CD4-positive, alpha-beta T cell treated with Interleukin-6 at 100 ng/mL for 8 hours (primary cell): ENCODE measurements at places on chromosomes 4 and X.

- no peak for DNase-seq
Observed at GRCh38 chr4:139950568-139950967, 203.4 kb downstream of the MAML3 start.

GRCh38 chr4:13347517-13348125, 136.5 kb downstream of the RAB28 start:
- no peak for DNase-seq

DNA sequence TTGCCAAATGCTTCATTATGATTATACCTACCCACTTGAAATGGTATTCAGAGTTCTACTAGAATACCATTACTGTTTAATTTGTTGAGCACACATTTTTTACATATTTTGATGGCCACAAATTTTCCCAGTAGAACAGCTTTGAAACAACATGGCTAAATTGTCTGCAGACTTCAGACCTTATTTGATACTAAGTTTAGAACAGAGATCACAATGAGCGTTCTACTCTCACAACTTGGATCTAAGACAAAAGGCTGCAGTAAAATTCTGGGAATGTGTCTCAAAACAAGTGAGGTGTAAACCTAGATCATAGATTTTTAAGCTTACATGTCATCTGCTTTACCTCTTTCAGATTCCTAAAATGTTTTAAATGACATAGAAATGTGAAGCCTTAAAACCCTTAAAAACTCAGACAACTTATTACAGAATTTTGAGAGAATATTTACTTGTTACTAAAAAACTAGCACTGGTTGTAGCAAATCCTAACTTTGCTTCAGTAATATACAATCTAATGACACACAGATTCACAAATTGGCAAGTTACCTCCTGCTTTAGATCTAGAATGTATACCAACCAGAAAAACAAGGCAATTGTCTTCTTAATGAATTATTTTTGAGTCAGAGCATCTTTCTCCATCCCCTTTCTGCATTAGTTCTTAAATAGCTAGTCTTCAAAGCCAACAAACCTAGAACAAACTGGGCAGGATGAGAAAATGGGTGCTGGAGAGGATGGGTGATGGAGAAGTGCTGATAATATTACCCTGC, 243.3 kb downstream of the SLC7A11 start:
- DNase-seq: no peak

DNA sequence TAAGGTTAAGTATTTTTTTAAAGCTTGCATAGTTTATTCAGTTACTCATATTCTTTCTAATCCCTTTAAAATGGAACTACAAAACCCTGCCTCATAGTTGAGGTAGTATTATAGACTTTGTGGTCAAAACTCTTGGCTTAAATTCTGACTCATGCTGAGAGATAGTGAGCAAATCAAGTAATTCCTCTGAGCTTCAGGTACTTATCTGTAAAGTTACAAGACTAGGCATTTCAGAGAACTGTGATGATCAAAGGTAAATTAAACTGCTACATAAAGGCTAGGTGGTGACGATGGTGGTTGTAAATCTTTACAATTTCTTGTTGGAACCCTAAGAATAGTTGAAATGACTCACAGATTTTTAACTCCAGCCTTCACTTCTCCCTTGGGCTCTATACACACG, 3.2 kb upstream of the CLOCK start:
- no peak for DNase-seq

- DNase-seq: no peak
Observed at GRCh38 chrX:152907084-152907651, 9.3 kb downstream of the ZNF185 start.

- DNase-seq: no peak
Observed at GRCh38 chr4:140466146-140466545, 31.9 kb downstream of the MGAT4D start.

DNA sequence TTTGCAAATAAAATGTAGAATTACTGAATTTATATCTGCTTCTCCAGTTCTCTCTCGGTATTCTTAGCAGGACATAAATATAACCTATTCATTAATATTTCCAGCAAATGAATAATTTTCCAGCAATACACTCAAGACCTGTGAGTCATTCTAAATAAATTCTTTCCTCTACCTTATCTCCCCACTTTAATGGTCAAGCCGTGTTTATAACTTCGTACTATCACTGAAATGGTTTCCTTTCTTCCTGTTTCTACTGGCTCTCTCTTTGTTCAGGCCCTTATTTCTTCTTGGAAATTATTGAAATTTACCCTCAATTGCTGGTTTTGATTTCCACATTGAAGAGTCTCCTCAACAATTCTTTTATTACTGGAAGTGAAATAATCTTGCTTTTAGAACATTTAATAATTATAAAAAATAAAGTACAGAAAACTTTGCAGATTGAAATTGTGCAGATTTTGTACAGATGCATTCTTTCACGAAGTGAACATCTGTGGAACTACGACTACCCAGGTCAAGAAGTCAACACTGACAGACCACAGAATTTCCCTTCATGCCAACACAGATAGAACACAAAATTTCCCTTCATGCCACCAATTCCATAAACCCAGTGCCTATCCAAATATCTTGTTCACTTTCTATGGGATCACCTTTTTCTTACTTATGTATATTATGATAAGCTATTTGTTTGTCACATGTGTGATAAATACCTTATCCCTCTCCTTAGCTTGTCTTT, 205.7 kb downstream of the FAT4 start:
- DNase-seq: no peak

GRCh38 chrX:45823536-45823935, 622.9 kb upstream of the DIPK2B start:
- no peak for DNase-seq

DNA sequence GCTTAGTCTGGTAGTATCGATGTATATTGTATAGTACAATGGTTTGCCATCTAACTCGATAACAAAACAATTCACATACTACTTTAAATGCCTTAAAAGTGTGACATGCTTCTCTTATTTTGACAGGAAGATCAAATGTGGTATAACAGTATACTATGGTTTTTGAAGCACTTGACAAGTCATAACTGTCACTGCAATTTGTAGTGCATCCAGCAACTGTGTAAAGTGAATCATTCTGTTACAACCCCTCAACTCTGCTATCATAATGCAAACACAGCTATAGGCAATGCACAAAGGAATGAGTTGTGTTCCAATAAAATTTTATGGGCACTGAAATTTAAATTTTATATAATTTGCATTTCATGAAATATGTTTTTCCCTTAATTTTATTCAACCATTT, 14.0 kb downstream of the RAP1GDS1 start:
- no peak for DNase-seq

DNA sequence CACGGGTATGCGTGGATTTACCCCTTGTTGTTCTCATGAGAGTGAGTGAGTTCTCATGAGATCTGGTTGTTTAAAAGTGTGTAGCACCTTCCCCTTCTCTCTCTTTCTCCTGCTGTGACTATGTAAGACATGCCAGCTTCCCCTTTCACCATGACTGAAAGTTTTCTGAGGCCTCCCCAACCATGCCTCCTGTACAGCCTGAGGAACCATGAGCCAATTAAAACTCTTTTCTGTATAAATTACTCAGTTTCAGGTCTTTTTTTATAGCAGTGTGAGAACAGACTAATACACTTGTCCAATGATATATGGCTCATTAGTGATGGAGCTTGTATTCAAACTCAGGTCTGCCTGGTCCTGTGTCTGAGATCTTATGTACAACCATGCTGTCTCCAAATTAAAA, 28.5 kb upstream of the RTL3 start:
- no peak for DNase-seq

GRCh38 chr4:98504091-98504490, 154.3 kb downstream of the TSPAN5 start:
- DNase-seq: no peak

GRCh38 chrX:150085881-150086280, 147.6 kb upstream of the EOLA2 start:
- DNase-seq: no peak

GRCh38 chr4:98928131-98928504, 815 bp downstream of the EIF4E start:
- DNase-seq: peak; percentile 43

DNA sequence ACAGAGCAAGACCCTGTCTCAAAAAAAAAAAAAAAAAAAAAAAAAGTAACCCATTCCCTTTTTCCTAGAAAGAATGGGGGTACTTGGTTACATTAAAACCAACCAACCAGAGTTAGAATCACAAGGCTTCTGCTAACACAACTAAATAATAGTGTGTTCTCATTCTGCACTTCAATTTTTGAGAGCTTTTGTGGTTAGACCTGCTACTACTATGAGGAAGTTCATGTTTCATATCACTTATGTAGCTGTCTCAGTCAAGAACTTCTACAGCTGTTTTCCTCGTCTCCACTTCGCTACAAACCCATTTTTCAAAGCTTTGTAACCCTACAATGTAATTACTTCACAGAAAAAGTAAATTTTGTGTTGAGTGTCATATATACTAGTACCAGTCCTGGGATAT, 58.3 kb downstream of the PDHA2 start:
- no peak for DNase-seq

GRCh38 chrX:8288590-8288989, 117.5 kb upstream of the VCX2 start:
- DNase-seq: no peak

- DNase-seq: no peak
Observed at GRCh38 chr4:158581161-158581560, 59.5 kb downstream of the RXFP1 start.

DNA sequence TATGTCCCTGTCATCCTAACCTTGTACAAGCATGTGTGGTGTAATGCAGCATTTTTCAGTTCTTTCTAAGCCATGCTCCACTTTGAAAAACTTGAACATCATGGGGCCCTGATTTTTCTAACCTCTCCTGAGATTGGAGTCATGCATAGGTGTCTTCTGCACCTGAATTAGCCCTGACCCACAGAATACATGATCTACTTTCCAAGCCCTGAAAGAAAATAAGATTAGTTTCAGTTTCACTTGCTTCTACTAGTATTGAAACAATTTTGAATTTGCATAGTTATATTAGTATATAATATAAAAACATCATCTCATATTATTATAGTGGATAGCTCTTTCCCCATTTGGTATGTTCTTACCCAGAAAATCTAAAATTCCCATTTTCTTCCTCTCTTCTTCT, 178.2 kb downstream of the HS3ST1 start:
- DNase-seq: no peak

DNA sequence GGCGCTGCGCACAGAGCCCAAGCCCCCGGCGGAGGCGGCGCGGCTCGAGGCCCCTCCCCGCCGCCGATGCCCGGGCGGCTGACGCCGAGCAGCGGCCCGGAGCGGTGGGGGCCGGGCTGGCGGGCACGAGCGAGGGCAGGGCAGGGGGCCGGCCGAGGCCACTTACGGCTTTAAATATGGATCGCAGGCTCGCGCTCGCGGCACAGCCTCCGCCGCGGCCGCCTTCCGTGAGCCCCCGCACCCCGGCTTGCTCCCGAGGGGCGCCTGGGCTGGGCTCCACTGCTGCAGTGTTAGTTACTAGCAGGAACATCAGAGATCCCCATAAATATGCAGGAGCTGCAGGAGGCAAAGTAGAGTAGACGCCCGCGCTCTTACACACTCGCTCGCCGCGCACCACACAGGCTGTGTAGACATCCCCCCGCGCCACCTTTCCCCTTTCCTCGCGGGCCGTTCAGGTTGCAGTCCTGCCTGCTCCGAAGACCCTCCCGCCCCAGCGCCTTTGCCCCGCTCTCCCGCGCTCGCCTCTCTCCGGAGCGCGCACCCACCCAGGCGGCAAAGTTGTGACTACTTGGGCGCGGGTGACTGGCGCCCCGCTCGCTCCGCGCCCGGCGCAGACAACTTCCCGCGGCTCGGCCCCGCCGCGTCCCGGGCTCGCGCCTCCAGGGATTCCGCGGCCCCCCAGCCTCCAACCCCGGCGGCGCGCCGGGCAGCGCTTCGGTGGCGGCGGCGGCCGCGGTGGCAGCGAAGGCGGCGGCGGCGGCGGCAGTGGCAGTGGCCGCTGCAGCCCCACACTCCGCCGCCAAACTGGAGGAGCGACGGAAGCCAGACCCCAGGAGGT, 152.0 kb upstream of the SLC4A4 start:
- peak; percentile 1 for DNase-seq

- no peak for DNase-seq
Observed at GRCh38 chr4:110198049-110198434, 373 bp downstream of the ELOVL6 start.

GRCh38 chr4:108314900-108315589, 146.3 kb upstream of the LEF1 start:
- DNase-seq: no peak

DNA sequence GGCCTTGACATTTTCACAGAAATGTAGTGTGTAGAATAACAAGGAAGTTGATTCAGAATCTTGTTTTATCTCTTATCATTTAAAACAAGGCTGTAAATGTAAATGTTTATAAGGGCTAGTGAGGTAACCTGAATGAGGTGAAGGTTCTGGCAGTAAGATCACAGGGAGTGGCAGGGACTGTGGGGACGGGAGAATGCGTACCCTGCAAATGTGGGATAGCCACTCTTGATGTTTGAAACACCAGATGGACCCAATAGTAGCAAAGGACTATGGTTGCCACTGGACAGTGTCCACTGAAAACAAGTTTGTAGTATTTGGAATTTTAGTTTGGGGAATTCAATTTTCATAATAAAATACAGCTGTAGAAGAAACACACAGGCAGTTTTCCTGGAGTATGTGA, 155.3 kb downstream of the FHIP1A start:
- no peak for DNase-seq

- DNase-seq: no peak
Observed at GRCh38 chr4:138275963-138276621, 33.9 kb upstream of the SLC7A11 start.

GRCh38 chr4:74632634-74633033, 161.7 kb downstream of the BTC start:
- peak; percentile 39 for DNase-seq

GRCh38 chrX:14916017-14916674, 42.9 kb downstream of the MOSPD2 start:
- no peak for DNase-seq

GRCh38 chr4:84573385-84574068, 9.4 kb upstream of the CDS1 start:
- DNase-seq: no peak

GRCh38 chr4:92101737-92102172, 202.0 kb upstream of the GRID2 start:
- no peak for DNase-seq

GRCh38 chr4:110678517-110679227, 55.8 kb upstream of the PITX2 start:
- no peak for DNase-seq

GRCh38 chrX:70346418-70347070, 56.6 kb downstream of the KIF4A start:
- DNase-seq: no peak

GRCh38 chr4:17561195-17561909, 15.6 kb upstream of the LAP3 start:
- DNase-seq: no peak

GRCh38 chr4:168555437-168555836, 58.6 kb downstream of the PALLD start:
- DNase-seq: no peak

- DNase-seq: no peak
Observed at GRCh38 chr4:118807659-118808058, 28.3 kb downstream of the SEC24D start.
